ENCODE measurements at places on chromosomes 12 and 14.

DNA sequence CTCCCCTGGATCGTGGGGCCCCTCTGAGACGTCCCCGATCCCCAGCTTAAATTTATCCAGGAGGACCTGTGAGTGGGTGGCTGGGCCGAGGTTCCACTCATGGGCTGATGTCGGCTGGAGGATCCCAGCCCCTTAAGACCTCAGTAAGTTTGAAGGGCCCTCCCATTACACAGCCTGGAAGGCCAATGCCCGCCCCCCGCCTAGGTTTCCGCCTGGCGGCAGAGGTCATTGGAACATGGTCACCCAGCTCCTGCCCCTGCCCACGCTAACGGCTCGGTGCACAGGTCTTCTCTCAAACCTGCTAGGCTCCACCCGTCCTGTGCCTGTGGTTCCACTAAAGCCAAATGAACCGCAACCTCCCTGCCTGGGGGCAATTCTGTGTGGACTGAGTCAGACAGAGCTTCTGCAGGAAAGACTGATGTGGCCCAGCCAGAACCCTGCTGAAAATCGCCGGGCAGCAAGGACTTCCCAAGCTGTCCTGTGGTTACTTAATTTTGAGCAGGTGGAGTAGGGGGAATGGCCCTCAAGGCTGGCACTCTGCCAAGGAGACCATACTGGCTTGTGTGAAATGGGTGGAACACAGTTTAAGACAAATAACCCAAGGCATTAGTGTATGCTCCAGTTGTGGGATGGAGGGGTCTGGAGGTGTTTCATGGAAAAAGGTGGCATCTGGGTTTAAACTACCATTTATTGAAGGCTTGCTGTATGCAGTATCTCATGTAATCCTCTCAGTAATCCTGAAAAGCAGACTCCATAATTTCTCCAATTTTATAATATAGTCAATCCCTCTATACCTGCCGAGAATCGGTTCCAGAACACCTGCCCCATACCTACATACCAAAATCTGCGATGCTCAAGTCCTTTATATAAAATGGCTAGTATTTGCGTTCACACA lies 903 bp upstream of the NT5DC3 start:
- no peak for DNase-seq

DNA sequence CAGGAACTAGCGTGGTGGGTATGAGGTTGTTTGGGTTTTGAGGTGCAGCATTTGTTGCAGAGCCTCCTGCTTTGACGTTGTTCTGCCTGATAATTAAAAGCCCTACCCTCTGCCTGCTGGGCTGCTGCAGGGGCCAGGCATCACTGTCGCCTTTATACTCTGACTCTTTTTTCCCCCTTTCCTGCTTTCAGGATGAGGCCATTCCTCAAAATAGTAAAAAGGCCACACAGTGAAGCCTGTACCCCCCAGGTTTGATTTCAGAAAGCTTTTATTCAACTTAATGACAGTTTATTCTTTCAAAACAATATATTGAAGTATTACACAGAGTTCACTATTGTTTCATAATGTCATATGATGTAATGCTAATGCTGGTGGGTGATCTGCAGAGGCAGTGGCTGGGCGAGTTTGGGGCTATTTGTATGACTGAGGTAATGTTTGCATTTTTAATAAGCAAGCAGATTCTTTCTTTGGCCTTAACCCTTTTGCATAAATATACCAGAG lies 9.1 kb downstream of the BORCS5 start:
- DNase-seq: no peak

DNA sequence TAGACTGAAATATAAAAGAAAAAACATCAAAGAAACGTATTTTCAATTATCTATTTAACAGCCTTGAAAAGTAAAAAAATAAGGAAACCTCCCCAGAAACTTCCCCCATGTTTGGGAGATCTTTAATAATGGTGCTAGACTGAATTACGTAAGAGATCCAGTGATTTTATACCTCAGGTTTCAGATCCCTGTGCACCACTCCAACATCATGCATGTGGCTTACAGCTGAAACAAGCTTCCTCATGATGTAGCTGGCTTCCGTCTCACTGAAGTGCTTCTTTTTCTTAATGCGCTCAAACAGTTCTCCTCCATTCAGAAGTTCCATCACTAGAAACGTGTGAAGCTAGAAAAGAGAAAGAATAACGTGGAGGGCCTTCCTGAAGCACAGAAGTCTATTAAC lies 78.0 kb upstream of the TTC7B start:
- DNase-seq: no peak

DNA sequence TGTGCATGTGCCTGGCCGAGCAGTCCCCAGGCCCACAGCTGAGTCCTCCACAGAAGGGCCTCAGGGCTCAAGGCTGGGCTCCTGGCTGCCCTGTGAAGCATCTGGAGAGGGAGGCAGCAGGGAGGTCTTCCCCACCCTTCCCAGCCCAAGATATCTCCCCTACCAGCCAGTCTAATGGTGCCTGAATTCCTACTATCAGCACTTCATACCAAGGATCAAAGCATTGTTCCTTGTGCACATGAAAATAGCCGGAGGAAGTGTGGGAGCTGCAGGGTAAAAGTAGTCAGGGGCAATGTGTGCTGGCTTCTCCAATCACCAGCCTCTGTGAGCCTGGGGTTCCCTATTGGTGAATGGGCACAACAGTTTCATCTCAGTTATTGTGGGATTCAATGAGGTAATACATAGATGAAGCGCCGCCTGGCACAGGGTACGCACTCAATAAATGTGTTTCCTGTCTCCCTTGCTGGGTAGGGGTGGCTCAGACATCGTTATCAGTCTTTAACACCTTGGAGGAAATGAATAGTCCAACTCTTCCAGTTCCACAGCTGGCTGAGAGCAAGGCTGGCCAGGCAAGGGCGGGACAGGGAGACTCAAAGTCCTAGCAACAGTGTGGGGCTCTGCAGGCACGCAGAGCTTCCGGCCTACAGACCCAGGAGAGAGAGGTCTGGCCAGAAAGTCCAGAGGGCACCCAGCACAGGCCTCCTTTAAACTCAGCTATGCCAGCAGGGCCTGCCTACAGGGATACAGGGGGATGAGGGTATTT lies 39.1 kb upstream of the PNMA1 start:
- no peak for DNase-seq

GRCh38 chr14:31235462-31235861 lies 27.9 kb upstream of the HECTD1 start:
- no peak for DNase-seq

DNA sequence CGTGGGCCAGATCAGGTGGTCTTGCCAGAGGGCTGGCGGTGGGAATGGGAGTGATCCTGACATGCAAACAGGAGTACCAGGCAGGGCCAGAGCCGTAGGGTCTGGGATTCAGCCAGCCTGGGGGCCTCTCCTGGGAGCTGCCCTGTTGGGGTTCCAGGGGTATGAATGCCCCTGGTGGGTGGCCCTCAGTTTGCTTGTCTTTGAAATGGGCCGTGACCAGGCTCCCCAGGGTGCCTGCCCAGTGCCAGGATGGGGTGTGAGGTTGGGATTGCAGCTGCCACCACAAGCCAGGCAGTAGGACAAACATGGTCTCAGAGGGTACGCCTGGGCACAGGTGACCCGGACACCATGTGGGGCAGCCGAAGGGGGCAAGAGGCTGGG lies 168.8 kb downstream of the KIF26A start:
- DNase-seq: no peak

Data from NCI-H510A (cell line).